ENCODE measurements at places on chromosomes 3 and 15.

DNA sequence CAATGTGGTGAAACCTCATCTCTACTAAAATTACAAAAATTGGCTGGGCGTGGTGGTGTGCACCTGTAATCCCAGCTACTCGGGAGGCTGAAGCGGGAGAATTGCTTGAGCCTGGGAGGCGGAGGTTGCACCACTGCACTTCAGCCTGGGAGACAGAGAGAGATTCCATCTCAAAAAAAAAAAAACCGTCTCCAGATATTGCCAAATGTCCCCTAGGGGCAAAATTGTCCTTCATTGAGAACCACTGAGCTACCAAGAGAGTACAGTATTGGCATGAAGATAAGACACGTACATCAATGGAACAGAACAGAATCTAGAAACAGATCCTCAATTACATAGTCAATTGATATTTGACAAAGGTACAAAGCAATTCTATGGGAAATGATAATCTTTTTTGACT lies 98.0 kb downstream of the TFDP2 start:
- DNase-seq = no peak

DNA sequence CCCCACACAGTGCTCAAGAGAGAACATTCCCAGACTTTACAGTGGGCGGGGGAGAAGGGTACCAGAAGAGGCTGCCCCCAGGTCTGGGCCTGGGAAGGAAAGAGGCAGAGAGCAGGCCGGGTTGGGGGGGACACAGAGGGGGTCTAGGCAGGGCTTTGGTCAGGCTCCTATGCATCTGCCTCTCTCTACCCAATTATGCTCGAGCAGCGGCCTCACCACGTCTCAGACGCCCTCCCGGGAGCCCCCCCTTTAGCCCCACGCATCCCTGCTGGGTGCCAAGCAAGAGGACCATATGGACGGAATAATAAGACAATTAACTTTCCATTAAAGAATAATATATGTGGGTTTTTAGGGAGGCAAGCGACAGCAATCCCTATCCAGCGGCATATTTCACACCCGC lies 32.8 kb downstream of the CACNA2D2 start:
- no peak for DNase-seq

DNA sequence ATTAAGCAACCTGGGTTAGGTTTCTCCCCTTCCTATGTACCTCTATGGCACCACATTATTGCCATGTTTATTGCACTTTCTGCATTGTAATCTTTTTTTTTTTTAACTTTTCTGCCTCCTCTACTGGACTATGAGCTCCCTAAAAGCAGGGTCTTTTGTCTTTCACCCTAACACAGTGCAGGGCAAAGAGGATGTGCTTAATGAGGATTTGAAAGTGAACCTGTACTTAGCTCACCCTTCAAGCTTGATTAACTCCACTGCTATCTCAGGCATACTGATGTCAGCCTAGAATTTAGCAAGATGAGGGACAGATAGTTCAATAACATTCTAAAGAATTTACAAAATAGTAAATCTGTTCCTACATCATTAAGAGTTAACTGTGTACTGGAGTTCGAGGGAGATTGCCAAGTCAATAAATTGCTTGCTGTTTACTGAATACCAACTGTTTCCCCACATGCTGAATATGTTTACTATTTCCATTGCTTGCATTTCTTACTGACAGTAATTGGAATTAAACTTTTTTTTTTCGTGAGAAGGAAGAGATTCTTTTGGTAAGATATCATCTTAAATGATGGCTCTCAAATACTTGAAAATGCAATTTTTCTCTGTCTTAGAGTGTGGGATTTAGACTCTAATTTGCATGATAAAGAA lies 15.7 kb upstream of the PPARG start:
- DNase-seq = no peak

DNA sequence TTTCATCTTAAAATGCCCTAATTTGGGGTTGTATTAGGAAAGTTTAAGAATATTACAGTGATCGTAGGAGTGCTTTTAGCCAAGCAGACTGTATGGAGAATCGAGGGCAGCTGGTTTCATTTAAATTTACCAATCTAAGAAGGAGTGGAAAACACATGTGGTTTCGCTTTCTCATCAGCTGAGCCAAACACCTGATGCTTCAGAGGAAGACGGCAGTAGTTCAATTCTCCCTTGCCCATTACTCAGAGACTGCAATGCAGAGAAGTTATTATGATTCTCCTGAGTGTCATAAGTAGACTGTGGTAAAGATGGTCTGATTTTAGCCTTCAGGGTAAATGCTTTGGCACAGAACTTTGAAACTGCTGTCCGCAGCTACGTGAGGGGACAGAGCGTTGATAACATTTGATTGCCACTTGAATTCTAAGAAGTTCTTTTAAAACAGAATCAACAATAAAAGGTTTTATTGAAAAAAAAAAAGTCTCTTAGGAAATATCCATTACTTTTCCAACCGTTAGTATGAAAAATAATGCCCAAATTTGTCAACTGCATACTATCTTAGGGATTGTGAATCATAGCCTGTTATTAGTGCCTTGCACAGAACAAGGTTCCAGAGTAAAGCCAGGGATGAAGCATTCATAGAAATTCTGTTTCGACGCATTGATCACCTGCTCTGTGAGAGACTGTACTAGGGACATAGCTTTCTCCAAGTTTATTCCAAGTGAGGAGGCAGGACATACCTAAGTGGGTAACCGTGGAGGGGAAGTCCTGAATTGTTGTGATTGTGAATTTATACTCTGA lies 25.6 kb downstream of the LYSMD4 start:
- no peak for DNase-seq

DNA sequence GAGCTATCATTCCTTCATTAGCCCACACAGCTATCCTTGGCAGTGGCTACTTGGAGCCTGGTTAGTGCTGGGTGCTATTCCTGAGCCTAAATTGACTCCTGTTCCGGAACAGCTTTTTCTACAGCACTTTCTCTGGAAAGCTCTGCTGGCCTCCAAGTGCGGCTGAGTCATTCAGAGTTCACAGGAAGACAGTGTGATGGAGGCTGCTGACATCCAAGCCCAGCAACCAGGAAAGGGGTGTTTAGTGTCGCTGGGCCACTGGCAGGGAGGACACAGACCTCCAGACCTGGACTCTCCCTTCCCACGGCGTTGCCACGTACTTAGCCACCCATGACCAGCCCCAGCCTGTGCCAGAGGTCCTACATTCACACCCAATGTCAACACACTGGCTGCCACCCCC lies 28.7 kb downstream of the CACNA2D2 start:
- no peak for DNase-seq

GRCh38 chr3:30293621-30294240 lies 312.7 kb upstream of the TGFBR2 start:
- DNase-seq = no peak

- no peak for DNase-seq
These were observed 23.1 kb upstream of the PDCD7 start for GRCh38 chr15:65156692-65157091.

GRCh38 chr3:117193390-117193789 lies 483.8 kb downstream of the TUSC7 start:
- no peak for DNase-seq

- DNase-seq = no peak
These were observed 349.3 kb upstream of the NR2F2 start for GRCh38 chr15:95981209-95981608.

GRCh38 chr3:127483902-127484591 lies 106.5 kb downstream of the TPRA1 start:
- no peak for DNase-seq

- DNase-seq = no peak
These were observed 12.2 kb upstream of the SLC7A14 start for GRCh38 chr3:170598091-170598502.

- DNase-seq = peak; percentile 55
These were observed 53.5 kb upstream of the LCTL start for GRCh38 chr15:66619152-66619903.

Data from Caki2 (cell line).